A549 treated with Hydrocortisone at 1 μM for 4 hours (cell line): ENCODE measurements at places on chromosomes 11 and 22. TPM values are rescaled to one million over a fixed set of nuclear protein-coding genes. Genes with fewer than 3 reads are reported as not detected.

Gene OR51B4
- not detected in 5 replicates for total RNA-seq

Gene NXPE1
- total RNA-seq: not detected in 5 replicates

Gene FJX1
- total RNA-seq: 28.2 to 41.0 TPM (median 39.8 TPM) in 5 replicates

Gene APOL4
- total RNA-seq: 0.03 TPM in 1 of 5 replicates, not detected in the others

Gene SLC15A3
- total RNA-seq: not detected in 5 replicates

Gene TXNRD2
- 29.0 to 42.1 TPM (median 36.8 TPM) in 5 replicates for total RNA-seq

Gene OSBPL5
- 5.9 to 10.0 TPM (median 8.6 TPM) in 5 replicates for total RNA-seq

Gene SLC22A9
- not detected in 5 replicates for total RNA-seq

Gene GRIK4
- total RNA-seq: 0.01 to 0.06 TPM in 2 of 5 replicates, not detected in the others

Gene C11orf65
- 0.16 to 0.60 TPM (median 0.21 TPM) in 5 replicates for total RNA-seq

Gene GGTLC3
- not detected in 5 replicates for total RNA-seq

Gene PLAAT4
- total RNA-seq: 1.0 to 3.8 TPM (median 2.0 TPM) in 5 replicates

Gene OR5AN1
- not detected in 5 replicates for total RNA-seq

Gene SYT12
- total RNA-seq: 18.1 to 22.6 TPM (median 22.2 TPM) in 5 replicates

Gene HBG1
- not detected in 5 replicates for total RNA-seq

Gene SCN3B
- 0.10 to 0.16 TPM (median 0.14 TPM) in 5 replicates for total RNA-seq

Gene B3GAT1
- total RNA-seq: 0.02 to 0.07 TPM in 2 of 5 replicates, not detected in the others

Gene CD3G
- not detected in 5 replicates for total RNA-seq

Gene CACNA1I
- total RNA-seq: 0.05 to 0.07 TPM (median 0.05 TPM) in 5 replicates

Gene NUP98
- 53.7 to 85.7 TPM (median 62.9 TPM) in 5 replicates for total RNA-seq

Gene IGLL5
- total RNA-seq: not detected in 5 replicates

Gene TRIM29
- total RNA-seq: 24.4 to 26.6 TPM (median 25.6 TPM) in 5 replicates

Gene FXYD2
- total RNA-seq: 11.5 to 19.3 TPM (median 16.3 TPM) in 5 replicates

Gene P2RX6
- 0.56 to 0.97 TPM (median 0.79 TPM) in 5 replicates for total RNA-seq
